ENCODE measurements at places on chromosomes 1 and 21.
A peak's percentile ranks its signal among the peaks of the same experiment; 100 is the strongest.

DNA sequence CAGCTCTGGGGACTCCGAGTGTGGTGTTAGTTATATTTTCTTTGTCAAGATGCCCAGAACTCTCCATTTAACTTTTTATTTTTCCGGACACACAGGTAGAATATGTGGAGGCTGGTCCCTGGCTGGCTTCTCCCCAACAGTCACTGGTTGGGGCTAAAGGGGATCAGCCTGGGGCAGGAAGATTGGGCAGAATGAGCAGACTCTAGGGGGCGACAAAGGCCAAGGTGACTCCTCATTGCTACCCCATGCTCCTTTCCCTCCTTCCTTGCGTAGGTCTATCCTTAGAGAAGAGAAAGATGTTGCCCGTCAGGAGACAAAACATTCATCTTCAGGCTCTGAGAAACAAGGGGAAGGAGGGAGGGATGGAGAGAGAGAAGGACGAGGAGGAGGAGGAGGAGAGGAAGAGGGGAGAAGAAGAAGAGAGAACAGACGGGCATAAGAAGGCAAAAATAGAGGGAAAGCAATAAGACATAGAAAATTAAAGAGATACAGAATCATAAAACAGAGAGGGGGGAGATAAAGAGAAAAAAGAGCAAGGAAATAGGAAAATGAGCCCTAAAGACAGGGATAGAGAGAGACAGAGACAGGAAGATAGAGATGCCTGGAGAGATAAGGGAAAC lies 89.9 kb downstream of the FOXD2 start:
- DNase-seq, result no peak

GRCh38 chr1:59699227-59699847 lies 115.4 kb upstream of the HOOK1 start:
- peak; percentile 72 for DNase-seq

GRCh38 chr1:204266504-204267034 lies 52.8 kb upstream of the GOLT1A start:
- DNase-seq, result no peak

- no peak for DNase-seq
Measured at GRCh38 chr1:72122099-72122880, 160.0 kb downstream of the NEGR1 start.

DNA sequence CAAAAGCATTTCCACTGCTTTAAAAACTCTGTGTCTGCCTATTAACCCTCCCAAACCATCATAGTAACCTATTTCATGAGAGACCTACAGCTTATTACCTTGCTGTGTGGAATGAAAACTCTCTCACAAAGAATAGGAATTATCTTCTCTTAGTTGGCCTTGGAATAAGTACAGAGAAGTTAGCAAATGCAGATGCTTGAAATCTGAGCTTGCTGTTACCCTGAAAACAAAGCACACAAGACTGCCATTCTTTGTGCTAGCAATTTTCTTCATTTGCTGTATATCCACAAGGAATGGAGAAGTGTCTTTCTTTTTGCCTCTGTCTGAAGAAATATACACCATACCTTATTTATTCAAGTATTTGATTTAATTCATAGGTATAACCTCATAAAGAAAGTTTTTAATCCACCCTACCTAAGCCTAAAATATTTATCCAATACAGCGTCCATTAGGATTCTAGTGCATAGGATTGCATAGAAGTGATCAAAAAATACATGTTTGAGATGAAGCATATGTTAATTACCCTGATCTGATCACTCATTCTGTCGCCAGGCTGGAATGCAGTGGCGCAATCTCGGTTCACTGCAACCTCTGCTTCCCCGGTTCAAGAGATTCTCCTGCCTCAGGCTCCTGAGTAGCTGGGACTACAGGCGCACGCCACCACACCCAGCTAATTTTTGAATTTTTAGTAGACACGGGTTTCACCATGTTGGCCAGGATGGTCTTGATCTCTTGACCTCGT lies 451.1 kb downstream of the LTN1 start:
- no peak for DNase-seq

GRCh38 chr1:103112546-103112945 lies 4.2 kb upstream of the COL11A1 start:
- no peak for DNase-seq

DNA sequence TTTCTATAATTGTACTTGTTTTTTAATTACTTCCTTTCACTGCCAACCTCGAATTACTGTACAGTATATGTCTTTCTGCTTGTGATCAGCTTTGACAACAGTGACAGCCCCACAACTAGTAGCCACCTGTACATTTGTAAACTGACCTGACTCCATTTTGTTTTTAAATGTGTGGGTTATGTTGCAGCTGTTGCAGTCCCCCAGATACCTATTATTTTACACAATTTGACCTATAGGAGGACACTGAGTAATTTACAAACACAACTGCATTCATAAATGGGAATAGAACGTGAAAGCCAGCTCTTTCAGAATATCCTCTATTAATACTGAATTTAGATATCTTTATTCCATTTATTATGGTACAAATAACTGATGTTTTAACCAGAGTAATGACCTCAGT lies 2.5 kb upstream of the VAMP3 start:
- DNase-seq, result no peak

DNA sequence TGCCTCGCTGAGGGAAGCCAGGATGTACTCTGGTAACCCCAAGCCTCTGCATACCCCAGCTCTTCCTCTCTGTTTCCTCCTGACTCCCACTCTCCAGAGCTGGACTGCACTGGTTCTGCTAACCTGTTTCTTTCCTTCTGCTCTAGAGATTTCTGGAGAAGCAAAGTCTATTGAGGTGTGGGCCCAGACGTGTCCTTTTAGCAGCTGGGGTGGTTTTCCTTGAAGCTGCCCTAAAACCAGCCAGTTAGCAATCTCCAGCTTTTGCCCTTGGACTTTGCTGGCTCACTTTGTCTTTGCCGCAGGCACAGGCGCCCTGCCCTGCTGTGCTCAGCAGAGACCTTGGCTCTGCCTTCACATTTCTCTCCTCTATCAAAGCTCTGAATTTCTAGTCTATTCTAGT lies 171.8 kb upstream of the IVNS1ABP start:
- no peak for DNase-seq

- DNase-seq, result no peak
Measured at GRCh38 chr1:7931446-7931812, 9.2 kb downstream of the TNFRSF9 start.

DNA sequence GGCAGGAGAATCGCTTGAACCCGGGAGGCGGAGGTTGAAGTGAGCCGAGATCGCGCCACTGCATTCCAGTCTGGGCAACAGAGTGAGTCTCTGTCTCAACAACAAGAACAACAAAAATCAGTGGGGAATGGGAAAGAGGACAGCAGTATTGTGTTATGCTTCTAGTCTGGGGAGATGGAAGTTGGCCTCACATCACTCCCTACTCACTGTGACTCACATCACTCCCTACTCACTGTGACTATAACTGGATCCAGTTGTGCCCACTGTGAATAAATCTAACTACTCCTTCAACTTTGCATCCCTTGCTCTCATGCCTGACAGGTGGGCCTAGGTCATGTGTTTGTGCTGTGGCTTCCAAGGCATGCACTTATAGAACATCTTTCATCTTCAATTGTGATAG lies 285.4 kb upstream of the USP24 start:
- DNase-seq, result no peak

DNA sequence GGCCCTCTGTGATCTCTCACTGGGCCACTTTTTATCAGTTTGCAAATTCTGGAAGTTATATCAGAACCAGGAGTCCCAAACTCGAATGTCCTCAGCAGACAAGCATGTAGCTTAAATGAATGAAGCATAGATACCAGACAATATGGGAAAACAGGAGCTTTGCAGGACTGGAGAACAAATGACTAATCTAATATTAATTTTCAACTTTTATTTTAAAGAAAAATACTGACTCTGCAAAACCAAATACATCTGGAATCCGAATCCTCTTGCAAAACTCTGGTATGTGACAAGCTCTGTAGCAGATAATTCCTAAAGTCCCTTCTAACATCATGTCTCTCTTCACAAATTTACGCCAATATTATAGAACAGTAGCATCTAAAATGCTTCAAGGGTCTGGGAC lies 427.4 kb downstream of the TTLL7 start:
- DNase-seq, result no peak

DNA sequence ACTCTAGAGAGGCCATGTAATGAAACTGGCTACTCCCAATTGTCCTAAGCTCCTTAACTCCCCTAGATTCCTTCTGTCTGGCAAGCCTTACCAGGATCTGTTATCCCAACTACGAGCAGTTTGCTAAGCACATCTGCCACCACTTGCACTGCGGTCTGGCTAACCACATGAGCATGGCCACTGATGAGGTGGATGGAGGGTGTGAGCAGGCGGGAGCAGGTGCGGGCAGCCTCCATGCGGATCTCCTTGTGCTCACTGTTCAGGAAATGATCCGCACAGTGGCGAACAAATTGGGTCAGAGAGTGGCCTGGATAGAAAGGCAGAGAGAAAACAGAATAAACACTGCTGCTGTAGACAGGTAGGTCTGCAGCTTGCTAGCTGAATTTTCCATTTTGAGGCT lies 24.0 kb downstream of the MTOR start:
- DNase-seq, result no peak

DNA sequence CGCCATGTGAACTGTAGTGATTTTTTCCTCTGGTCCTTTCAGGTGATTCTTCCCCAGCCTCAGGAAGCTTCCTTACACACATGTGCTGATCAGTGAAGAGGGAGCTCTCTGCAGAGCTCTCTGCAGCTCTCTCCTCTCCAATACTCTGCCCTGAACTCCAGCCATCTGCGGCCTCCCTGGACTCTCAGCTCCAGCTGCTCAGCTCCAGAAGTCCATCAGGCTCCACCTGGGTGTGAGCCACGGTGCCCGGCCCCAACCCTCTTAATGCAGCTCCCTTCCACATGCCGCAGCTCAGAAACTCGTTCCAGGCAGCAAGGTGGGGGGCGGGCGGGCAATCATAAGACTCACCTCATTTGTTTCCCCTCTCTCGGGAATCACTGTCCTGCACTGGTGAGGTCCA lies 30.9 kb upstream of the RPL11 start:
- no peak for DNase-seq

DNA sequence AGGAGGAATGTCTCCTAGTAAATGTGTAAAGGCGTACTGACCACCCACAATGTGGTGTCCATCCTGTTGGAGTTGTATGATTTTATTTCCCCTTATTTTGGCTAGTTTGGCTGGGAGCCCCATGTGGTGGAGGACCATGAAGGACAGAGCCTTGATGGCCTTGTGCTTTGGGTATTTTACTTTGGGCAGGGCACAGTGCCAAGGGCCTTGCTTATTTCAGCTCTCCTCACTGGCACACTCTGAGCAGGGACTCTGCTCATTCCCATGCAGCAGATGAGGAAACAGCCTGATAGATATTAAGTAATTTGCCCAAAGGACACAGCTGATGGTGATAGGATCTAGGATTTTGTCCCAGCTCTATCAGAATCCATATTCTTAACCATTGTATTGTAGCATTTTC lies 50.2 kb downstream of the SMYD2 start:
- DNase-seq, result no peak

GRCh38 chr21:15058854-15059263 lies 5.9 kb downstream of the NRIP1 start:
- DNase-seq, result no peak
